T-helper 2 cell treated with Interferon-gamma antibody and Interleukin-4, amounts not matched to agents 5 μg/mL and 100 μg/mL, for 36 hours (primary cell): ENCODE measurements at places on chromosomes 11 and 22.

DNA sequence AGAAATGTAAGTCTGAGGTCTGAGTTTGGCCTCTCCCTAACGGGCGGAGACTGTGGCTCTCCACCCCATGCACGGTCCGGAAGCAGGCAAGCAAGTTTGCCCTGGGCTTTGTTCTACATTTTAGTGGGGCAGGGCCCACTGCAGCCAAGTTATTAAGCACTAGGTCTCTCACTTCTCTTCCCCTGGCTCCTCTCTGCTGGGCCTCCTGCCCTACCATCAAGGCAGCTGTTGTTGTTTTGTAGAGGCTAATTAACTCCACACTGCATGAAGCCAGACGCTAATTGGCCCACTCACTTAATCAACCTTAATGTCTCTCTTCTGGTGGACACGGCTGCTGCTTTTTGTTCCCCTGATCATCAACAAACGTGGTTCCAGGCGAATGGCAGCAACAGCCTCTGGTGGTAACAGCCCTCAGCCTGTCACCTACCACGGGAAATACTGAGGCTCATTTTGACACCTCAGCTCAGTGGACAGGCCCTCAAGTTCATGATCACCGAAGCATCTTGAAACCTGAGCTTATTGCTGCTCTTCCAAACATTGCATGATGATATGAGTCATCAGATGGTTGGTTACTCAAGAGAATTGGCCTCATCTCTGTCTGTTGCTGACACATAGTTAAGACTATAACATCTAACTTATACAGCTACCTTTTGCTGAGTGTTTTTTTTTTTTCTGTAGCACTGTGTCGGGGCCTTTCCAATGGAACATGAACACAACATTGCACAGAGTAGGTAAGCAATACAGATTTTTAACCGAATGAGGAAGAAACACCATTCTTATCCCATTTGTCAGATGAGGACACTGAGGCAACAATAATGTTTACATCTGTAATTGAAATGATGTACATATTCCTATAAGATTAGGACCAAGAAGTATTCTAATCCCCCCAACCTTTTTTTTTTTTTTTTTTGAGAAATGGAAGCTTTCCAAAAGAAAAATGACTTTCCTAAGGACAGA lies 20.8 kb upstream of the LMO2 start:
- no peak overlapping the region for H3K4me3 ChIP-seq
- H3K4me1 ChIP-seq: no peaks in the 10 kb centered on the region
- H3K27ac ChIP-seq: no peak overlapping the region
- peaks cover 17% of the 10 kb centered on the region for H3K27me3 ChIP-seq
- no peak for DNase-seq
- H3K36me3 ChIP-seq: no peaks in the 10 kb centered on the region

- H3K27me3 ChIP-seq: no peaks in the 10 kb centered on the region
- no peak for DNase-seq
- peaks cover 2% of the 10 kb centered on the region for H3K4me1 ChIP-seq
These were observed 139.8 kb downstream of the ELP4 start for GRCh38 chr11:31649129-31649966.

GRCh38 chr22:17851759-17852158 lies 77.5 kb upstream of the BID start:
- H3K4me1 ChIP-seq: peaks cover 2% of the 10 kb centered on the region
- no peak overlapping the region for H3K27ac ChIP-seq
- no peak overlapping the region for H3K4me3 ChIP-seq
- H3K27me3 ChIP-seq: no peaks in the 10 kb centered on the region

GRCh38 chr11:88494848-88495247 lies 157.3 kb upstream of the CTSC start:
- no peaks in the 10 kb centered on the region for H3K36me3 ChIP-seq
- no peak for DNase-seq
- H3K27me3 ChIP-seq: peaks cover 22% of the 10 kb centered on the region
- H3K4me3 ChIP-seq: no peak overlapping the region

DNA sequence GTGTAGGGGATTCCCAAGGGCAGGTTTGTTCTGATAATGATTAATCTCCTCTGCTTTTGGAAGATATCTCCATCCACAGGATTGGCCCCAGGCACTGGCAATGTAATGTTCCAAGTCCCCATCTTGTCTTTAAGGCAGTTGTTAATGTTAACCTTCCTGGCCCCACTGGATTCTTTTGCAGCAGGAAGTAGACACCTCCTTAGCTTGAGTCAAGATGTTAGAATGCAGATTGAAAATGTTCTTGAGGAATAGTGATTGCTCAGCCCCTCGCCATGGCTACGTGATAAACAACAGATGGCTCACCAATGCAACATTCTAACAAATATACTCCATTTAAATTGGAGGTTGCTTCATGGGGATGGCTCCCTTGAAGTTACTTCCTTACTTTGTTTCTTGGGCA lies 7.3 kb downstream of the HEPHL1 start:
- no peaks in the 10 kb centered on the region for H3K4me1 ChIP-seq
- H3K27ac ChIP-seq: no peak overlapping the region
- DNase-seq: no peak
- no peak overlapping the region for H3K4me3 ChIP-seq

DNA sequence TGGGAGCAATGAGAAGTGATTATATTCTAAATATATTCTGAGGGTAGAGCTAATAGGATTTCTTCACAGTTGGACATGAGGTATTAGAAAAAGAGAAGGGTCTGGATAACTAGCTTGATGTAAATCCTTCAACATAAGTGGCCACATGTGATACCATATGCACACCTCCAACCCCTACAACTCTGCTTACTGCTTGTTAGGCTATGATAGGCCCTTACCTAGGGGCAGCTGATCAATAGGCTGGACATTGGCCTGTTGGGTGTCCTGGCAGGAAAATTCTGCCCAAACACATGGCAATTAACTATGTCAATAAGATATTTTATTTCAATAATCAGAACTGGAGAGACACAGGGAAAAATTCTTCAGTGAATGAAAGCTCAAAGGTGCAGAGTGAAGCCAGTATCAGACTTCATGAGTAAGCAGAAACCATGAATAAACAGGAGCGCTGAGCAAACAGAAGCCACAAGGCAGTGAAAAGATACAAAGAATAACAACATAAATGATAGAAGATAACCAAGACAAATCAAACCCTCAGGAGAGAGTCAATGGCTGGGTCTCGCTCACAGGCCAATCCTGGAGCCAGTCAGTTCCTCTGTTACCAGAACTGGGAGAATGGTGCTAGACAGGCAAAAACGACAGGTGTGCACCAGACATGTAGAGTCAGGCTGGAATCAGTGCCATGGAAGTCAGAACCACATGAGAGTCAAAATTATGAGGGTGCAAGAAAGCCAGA lies 46.3 kb upstream of the PSMA1 start:
- H3K4me3 ChIP-seq: peak overlapping the region; percentile 32
- H3K36me3 ChIP-seq: peaks cover 75% of the 10 kb centered on the region
- DNase-seq: no peak
- H3K4me1 ChIP-seq: peaks cover 51% of the 10 kb centered on the region

- H3K4me1 ChIP-seq: no peaks in the 10 kb centered on the region
- no peak overlapping the region for H3K4me3 ChIP-seq
- DNase-seq: no peak
- H3K27ac ChIP-seq: no peak overlapping the region
- no peaks in the 10 kb centered on the region for H3K27me3 ChIP-seq
- no peaks in the 10 kb centered on the region for H3K36me3 ChIP-seq
These were observed 1060.5 kb downstream of the DLG2 start for GRCh38 chr11:84566671-84567070.

DNA sequence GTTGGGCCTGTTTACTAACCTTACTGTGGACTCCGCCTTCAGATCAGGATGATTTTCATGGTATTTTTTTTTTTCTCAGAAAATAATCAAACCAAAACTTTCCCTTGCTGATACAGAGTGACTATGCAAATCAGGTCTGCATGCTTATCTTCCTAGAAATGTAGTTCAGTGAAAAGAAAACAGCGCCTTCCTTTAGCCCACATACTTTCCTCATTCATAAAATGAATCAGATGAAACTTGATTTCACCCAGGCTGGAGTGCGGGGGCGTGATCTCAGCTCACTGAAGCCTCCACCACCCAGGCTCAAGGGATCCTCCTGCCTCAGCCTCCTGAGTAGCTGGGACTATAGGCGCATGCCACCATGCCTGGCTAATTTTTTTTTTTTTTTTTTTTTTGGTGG lies 26.0 kb downstream of the ZNRF3 start:
- peak overlapping the region; percentile 35 for H3K27ac ChIP-seq
- H3K4me1 ChIP-seq: peaks cover 18% of the 10 kb centered on the region
- DNase-seq: peak; percentile 81
- H3K27me3 ChIP-seq: peaks cover 64% of the 10 kb centered on the region
- H3K4me3 ChIP-seq: peak overlapping the region; percentile 13

- no peaks in the 10 kb centered on the region for H3K27me3 ChIP-seq
- no peaks in the 10 kb centered on the region for H3K36me3 ChIP-seq
- peaks cover 2% of the 10 kb centered on the region for H3K4me1 ChIP-seq
These were observed 16.7 kb upstream of the SYT12 start for GRCh38 chr11:67006029-67006884.

GRCh38 chr11:108536783-108537182 lies 38.6 kb upstream of the POGLUT3 start:
- no peak overlapping the region for H3K4me3 ChIP-seq
- DNase-seq: no peak
- H3K4me1 ChIP-seq: no peaks in the 10 kb centered on the region
- H3K27me3 ChIP-seq: peaks cover 2% of the 10 kb centered on the region
- no peak overlapping the region for H3K27ac ChIP-seq

- H3K4me1 ChIP-seq: no peaks in the 10 kb centered on the region
- H3K27ac ChIP-seq: no peak overlapping the region
- no peaks in the 10 kb centered on the region for H3K27me3 ChIP-seq
- H3K36me3 ChIP-seq: no peaks in the 10 kb centered on the region
- DNase-seq: no peak
These were observed 235.4 kb downstream of the METTL15 start for GRCh38 chr11:28343304-28344233.

DNA sequence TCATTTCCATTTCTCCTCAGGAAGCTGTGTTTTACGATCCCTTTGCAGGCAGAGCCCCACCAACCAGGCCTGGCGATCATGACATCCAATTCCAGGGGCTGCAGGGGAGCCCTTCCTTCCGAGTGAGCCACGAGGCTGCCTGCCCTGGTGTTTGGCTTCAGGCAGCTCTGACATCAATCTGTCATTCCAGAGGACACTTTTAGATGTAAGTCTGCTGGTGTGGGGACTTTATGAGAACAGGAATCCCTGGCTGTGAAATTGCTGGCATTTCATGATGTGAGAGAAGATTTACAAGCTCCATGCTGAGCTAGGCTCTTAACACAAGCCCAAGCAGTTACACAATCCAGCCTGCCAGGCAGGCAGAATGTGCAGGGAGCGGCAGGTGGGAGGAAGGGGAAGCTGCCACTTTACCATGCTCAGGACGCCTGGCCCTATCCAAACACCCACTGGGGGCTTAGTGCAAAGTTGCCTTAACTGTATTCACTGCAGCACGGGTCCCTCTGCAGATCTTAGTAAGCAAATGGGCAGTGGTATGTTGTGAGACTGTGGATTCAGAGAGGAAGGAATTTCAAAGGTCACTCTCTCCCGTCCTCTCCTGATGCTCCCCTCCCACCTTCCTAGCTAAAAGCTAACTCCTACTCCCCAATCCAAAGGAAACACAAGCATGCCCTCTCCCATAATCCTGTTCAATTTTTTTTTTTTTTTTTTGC lies 43.4 kb upstream of the MICAL2 start:
- no peaks in the 10 kb centered on the region for H3K36me3 ChIP-seq
- H3K4me3 ChIP-seq: no peak overlapping the region
- peaks cover 6% of the 10 kb centered on the region for H3K4me1 ChIP-seq
- no peak overlapping the region for H3K27ac ChIP-seq
- H3K27me3 ChIP-seq: no peaks in the 10 kb centered on the region

DNA sequence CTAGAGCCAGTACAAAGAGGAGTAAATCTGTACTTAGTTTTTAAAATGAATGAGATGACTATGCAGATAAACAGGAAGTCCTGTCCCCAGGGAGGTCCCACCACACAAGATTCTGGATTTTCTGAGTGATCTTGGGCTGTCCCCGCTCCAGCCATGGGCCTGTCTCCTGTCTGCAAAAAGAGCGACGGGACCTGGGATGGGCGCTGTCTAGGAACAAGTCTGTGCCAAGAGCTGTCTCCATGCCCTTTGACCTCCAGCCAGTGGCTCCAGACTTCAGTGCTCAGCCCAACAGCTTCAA lies 6.0 kb downstream of the CSNK1E start:
- H3K27ac ChIP-seq: peak overlapping the region; percentile 67
- H3K27me3 ChIP-seq: no peaks in the 10 kb centered on the region
- peaks cover 10% of the 10 kb centered on the region for H3K36me3 ChIP-seq
- peaks cover 44% of the 10 kb centered on the region for H3K4me1 ChIP-seq

DNA sequence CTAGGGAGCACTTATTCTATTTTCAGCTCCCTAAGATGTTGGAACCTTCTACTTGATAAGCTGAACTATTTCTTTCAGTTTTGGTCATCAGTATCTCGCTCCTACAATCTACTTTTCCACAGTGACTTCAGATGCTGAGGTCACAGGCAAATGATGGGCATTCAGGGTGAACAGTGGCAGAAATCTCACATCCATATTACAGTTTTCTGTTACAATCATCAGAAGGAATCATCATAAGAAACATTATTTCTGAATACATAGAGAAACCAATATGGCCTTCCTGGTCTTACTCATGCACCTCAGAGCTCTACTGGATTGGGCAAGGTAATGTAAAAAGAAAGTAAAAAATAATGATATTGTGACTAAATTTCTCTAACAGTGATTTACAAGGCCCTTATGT lies 39.4 kb upstream of the DDI1 start:
- no peaks in the 10 kb centered on the region for H3K27me3 ChIP-seq
- H3K4me1 ChIP-seq: no peaks in the 10 kb centered on the region
- H3K36me3 ChIP-seq: no peaks in the 10 kb centered on the region
- no peak for DNase-seq
- no peak overlapping the region for H3K4me3 ChIP-seq

DNA sequence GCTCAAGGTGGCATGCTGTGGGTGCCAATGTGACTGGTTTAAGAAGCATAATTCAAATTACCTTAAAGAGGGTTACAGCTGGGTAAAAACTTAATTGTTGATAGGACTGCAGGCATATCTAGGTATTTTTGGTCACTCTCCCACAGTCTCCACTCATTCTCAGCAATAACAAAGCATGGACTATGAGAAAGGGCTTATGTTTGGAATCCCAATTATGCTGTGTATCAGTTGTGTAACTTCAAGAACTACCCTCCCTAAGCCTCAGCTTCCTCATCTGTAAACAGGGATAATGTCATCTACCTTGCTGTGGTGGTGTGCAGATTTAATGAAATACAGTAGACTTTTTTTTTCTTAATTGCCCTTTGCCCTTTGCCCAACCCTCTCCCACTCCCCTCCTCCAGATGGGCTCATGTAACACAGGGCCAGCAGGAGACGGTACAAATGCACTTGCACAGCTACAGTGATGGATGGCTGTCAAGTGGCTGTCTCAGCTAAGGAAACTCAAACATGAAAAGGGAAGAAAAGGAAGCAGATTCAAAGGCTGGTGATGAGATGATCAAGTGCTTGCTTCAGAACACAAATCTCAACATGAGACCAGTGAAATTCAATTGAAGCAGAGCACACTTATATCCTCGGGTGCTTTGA lies 37.6 kb downstream of the MAP6 start:
- H3K4me3 ChIP-seq: no peak overlapping the region
- no peaks in the 10 kb centered on the region for H3K36me3 ChIP-seq
- H3K27me3 ChIP-seq: peaks cover 50% of the 10 kb centered on the region
- no peak for DNase-seq
- no peak overlapping the region for H3K27ac ChIP-seq
